ENCODE measurements at places on chromosomes 7 and 10.

DNA sequence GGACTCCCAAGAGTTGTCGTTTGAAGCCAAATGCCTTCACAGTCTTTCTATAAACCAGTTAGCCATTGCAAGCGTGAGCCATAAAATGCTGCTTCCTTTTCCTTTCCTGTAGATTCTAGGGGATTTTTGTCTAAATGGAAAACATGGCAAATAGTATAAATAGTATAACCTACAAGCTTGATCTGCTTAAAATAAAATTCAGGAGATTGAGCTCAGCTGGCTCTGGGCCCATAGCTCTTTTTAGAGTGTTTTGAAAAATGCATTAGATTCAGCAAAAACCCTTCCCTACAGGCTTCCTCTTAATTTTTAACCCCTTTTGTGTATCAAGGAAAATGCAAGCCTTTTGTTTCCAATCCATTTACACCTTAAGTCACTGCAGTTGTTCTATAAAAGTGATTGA is 190.1 kb upstream of the GDF10 start:
- no peak for DNase-seq

DNA sequence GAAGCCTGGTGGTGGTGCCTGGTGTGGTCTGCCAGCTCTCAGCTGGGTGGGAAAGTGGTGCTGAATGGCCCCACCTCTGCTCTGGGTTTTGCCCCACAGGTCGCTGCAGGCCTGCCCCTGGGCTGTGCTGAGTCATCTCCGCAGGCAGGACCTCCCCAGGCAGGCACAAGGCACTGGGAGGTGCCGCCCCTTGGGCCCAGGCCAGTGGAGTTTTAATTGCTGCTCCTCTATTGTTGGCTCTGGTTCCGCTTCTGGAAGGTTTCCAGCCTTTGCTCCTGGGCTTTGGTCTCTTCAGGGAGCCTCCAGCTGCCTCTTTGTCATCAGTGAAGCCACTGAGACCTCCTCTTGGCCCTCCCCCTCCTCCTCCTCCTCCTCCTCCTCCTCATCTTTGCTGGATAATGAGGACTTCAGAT is 180.3 kb upstream of the GRB10 start:
- DNase-seq = peak; percentile 77

DNA sequence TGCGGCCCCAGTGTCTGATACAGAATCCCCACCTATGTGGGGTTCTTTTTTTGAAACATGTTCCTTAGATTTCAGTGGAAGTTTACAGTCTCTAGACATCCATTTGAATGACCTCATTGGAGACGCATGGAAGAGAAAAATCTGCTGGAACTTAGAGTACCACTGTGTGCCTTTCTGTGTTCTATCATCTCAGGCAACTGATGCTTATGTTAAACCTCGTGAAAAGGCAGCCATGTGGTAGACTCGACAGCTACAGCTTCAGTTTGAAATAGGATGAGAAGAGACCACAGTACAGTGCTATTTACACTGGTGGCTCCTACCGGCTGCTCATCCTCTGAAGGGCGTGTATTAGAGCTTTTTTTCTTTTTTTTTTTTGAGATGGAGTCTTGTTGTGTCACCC is 74.4 kb downstream of the FAM171A1 start:
- DNase-seq = no peak

DNA sequence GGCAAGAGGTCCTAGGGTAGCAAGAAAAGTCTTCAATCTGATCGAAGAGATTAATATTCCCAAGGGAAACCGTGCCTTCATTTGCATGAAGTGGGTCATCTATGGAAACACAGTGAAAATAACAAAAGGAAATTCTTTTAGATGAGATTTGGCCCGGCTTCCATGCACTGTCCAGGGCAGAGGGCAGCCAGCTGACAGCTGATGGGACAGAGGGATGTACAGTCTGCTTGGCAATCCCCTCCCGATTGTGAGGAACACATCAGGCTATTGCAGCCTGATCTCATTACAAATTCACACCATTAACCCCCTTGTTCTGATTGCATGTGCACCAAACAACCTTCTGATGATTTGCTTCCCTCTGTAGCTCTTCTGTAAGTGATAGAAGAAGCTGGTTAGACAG is 105.3 kb downstream of the FRMD4A start:
- no peak for DNase-seq

GRCh38 chr7:80859272-80859970 is 59.4 kb downstream of the SEMA3C start:
- no peak for DNase-seq

DNA sequence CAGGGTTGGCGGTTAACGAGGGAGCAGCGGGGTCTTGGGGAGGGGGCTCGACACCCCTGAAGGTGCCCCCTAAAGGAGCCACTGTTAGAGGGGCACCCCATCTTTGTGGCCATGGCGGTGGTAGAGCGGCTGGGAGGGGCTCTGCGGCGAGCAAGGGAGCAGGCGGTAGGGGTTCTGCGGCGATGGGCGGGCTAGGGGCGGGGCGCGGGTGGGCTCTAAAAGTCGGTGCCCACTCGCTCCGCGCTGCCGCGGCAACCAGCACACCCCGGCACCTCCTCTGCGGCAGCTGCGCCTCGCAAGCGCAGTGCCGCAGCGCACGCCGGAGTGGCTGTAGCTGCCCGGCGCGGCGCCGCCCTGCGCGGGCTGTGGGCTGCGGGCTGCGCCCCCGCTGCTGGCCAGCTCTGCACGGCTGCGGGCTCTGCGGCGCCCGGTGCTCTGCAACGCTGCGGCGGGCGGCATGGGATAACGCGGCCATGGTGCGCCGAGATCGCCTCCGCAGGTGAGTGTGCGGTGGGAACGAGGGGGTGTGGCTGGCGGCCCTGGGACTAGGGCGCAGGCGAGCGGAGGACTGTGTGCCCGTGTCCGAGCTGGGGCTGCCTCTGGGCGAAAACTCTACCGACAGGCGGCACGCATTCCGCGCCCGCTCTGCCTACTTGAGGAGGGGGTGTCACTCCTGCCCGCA is at the start of gene MEST:
Gene MEST (plus strand): TSS at position 245 of the 682 bp plus-strand sequence. CDS start 229 bp downstream, at position 474.
- peak; percentile 58 for DNase-seq

GRCh38 chr7:5194571-5194970 is 4.5 kb downstream of the WIPI2 start:
- DNase-seq = no peak

GRCh38 chr7:114416129-114416990 is 1.7 kb downstream of the FOXP2 start:
- DNase-seq = no peak

- DNase-seq = no peak
These were observed 4.2 kb upstream of the HOXA10 start for GRCh38 chr7:27178366-27178765.

DNA sequence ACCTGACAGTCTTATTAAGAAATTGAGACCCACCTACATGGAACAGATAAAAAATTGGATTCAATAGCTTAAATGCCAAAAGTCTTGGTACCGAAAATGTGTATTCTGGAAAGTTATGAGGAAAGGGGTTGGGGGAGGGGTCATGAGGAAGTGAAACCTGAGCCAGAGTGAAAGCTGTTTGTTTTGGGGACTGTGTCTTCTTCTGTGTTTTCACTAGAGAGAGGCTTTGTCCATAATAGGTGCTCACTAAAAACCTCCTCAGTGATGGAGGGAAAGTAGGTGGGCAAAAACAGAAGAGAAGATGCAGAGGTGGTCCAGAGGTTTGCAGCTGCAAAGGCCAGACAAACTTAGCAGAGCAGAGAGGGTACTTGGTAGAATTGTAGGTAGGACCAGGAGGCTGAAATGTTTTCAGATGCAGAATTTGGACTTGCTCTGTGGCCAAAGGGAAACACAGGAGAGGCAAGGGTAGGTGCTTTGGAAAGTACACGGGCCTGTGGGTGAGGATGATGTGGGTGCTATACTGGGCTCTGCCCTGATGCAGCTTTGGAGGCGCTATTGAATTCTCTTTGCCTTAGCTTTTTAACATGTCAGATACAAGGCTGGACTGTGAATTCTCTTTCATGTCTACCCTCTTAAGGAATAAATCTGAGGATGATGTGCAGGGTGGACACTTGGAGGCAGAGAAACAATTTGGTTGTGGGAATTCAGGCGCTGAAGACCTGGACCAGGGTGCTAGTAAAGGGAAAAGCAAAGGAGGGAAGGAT is 254.6 kb downstream of the PTEN start:
- DNase-seq = no peak

- no peak for DNase-seq
These were observed 3.4 kb downstream of the PRXL2A start for GRCh38 chr10:80411681-80412220.

GRCh38 chr10:73815719-73816030 is 4.3 kb upstream of the NDST2 start:
- no peak for DNase-seq

DNA sequence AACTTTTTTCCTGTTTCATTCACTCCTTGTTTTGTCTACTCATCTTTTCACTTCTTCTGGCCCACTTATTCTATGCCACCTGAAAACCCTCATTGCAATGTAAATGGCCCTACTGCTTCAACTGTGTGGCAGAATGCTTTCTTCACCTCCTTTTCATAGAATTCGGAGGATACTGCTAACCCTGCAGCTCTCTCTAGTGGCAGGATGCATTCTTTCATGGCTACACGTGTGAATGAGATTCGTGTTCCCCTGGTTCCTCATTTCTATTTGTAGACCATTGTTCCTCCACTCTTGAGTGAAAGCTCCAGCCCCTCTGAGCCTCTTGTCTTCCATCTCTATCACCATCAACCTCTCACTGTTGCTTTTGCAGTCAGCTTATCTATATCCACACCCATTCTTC is 20.9 kb upstream of the CYP26C1 start:
- DNase-seq = peak; percentile 10

DNA sequence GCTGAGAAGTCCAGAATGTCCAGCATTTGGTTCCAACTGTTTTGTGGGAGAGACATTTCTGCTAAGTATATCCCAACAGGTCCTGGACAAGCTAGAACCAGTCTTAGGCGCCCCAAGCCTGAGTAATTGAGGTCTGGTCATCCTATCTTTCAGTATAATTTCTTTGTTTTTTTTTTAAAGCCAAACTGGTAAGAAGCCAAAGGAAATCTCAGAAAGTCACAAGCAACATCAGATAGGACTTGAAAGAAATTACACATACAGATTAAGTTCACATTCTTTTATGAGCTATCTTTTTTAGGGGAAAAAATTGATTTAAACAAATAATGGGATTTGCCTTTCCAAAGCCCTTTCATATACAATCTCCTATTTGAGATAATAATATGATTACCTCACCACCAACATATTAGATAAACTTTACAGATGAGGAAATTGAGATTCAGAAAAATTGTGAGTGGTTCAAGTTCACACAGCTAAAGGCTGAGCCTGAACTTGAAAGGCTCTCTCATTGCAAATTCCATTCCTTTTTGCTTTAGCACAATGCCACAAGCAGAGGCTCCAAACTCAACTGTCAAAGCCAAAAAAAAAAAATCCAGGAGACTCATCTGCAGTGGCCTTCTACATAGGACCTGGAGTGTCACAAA is 15.0 kb downstream of the PDLIM1 start:
- DNase-seq = no peak

DNA sequence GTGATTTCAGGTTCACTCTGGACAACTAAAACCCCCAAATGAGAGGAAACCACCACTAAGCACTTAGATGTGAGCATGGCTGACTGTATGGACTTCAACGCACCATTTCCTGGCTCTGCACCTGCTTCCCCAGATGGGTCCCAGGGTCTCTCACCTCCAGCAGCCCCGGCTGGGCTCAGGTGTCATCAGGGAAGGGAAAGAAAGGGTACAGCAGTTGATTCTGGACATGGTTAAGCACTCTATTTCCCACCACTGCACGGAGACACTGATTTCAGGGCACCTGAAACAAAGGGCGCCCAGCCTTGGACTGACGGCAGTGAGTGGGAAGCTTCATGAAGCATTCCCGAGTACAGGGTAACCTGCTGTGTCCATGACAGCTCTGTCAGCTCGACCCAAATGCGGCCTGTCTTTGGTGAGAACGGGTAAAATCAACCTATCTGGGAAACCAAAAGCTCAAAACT is 19.0 kb downstream of the FAM53B start:
- DNase-seq = no peak

DNA sequence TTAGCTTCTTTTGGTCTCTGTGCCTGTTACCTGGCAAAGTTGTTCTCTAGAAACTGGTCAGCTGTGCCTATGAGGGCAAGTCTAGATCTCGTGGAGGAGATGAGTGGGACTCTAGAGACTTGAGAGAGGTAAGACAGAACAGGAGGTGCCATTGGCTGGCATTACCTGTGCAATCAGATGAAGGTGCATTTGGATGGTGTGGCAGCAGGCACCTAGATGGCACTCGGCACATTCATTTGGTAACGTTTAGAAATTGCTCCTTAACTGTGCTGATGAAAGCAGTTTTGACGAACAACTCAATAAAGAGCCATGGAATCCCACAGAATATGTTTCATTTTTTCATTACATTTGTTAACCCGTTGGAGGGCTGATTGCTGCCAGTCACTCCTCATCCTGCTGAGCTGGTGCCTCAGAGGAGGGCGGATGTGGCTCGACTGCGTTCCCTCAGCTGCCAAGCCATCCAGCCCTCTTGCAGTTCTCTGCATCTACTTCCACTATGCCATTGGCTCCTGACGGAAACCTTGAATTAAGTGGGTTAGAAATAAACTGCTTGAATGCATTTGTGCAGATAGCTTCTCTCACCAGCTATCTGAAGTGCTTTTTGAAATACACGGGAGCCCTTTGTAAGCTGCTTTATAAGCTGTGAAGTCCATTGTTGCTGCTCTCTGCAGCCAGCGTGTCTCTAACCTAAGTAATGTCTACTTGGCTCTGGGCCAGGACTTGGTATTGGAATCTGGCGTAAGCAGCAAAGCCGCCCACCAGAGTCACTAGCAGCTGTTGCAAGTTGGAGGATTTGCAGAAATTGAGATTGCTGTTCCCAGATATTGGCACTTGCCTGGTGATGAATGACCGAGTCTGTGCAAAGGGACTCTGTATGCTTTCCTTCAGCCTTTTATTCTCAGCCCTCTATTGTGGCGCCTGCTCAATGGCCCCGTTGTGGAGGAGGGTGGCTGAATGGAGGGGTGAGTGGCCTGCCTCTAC is 87.4 kb downstream of the LRRC4 start:
- DNase-seq = no peak

DNA sequence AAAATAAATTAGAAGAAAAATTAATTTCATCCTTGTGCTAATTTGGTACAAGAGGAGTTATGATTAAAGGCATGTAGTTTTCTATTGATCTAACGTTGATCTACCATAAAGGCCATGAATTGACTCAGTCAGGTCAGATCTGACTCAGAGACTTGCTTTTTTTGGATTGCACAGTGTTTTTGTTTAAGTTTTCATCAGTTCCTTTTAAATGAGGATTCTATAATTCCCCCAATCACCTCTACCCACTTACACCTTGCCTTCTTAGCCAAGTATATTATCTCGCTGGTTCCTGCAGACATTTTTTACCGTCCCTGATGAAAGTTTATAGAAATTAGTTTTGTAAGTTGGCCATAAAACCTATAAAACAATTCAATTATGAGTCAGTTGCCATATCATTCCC is 132.4 kb upstream of the PALS2 start:
- DNase-seq = no peak

DNA sequence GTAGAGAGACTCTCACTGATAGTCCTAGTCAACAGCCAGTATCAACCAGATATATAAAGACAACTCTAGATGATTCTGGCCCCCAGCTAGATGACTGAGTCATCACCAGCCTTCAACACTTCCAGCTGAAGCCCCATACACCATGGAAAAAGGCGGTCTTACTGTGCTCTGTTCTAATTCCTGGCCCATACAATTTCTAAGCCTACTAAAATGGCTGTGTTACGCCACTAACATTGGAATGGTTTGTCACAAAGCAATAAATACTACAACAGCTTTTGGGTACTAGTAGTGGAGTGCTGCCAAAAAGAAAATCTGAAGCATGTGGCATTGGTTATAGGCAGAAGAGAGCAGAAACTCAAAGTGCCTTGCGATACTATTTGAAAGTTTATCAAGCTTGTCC is 13.0 kb upstream of the TES start:
- DNase-seq = no peak
